ENCODE measurements at places on chromosomes 2 and 18.

GRCh38 chr2:36919041-36919837, 47.1 kb downstream of the STRN start:
- DNase-seq = no peak

GRCh38 chr2:205540036-205540435, 142.3 kb upstream of the NRP2 start:
- DNase-seq = no peak

GRCh38 chr2:27093430-27094352, 7.1 kb downstream of the KHK start:
- DNase-seq = no peak

- no peak for DNase-seq
Observed at GRCh38 chr2:187554011-187554703, at the start of gene TFPI. TFPI (minus strand) TSS chr2:187554435; CDS start chr2:187503768, 50,667 bp downstream.

GRCh38 chr2:200056105-200056504, 100.7 kb downstream of the MAIP1 start:
- DNase-seq = no peak

GRCh38 chr2:137770166-137770565, 194.1 kb upstream of the HNMT start:
- no peak for DNase-seq

DNA sequence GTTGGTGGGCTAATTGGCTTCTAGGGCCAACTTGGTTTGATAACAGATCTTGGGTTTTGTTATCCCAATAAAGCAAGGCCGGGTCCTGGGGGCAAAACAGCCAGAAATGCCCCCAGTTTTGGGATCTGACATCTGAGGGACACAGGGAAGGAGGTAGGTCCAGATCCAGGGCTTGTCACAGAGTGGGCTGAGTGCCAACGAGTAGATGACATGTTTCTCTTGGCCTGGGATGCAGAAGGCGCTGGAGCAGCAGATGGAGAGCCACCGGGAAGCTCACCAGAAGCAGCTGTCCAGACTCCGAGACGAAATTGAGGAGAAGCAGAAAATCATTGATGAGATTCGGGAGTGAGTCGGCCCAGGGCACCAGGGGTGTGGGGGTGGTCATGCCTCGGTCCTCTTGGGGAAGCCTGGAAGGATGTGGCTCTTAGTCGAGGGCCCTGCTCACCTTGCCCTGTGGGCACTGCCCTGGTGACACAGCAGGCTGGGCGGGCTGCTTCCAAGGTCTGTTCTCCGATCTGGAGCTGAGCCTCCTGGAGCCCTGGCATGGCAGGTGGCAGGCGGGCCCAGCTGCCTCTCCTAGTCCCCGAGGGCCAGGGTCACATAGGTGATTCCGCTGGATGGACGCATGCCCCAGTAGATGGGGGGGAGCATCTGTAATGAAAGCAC, 40.2 kb upstream of the LYPD6B start:
- DNase-seq = no peak

DNA sequence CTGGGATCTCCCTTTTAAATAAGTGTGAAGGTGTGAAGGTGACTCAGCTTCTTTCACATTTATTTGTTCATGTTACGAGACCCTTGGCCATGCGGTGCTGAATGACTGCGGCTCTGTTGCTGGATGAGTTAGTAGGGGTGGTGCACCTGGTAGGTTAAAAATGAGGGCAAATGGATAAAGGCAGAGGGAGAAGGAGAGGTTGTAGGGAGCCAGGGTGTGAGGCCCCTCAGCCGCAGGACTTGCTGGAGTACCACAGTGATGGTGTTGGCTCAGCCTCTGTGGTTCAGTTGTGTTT, 164.2 kb downstream of the NAPG start:
- DNase-seq = no peak

DNA sequence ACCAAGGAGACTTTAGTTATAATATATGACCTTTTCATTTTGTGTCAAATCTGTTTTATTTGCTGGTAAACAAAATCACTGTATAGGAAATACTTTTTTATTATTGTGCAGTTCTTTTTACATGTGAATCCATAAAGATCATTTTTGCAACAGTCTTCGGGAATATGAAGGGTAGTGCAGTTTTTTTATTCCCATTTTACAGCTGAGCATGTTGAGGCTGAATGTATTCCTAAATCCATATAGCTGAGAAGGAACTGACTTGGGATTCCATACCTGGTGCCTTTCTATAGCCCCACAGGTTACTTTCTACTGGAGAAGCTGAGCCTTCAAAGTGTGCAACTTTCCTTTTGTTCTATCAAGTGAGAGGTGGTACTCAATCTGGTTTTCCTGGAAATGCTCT, 29.6 kb downstream of the RHOB start:
- no peak for DNase-seq

DNA sequence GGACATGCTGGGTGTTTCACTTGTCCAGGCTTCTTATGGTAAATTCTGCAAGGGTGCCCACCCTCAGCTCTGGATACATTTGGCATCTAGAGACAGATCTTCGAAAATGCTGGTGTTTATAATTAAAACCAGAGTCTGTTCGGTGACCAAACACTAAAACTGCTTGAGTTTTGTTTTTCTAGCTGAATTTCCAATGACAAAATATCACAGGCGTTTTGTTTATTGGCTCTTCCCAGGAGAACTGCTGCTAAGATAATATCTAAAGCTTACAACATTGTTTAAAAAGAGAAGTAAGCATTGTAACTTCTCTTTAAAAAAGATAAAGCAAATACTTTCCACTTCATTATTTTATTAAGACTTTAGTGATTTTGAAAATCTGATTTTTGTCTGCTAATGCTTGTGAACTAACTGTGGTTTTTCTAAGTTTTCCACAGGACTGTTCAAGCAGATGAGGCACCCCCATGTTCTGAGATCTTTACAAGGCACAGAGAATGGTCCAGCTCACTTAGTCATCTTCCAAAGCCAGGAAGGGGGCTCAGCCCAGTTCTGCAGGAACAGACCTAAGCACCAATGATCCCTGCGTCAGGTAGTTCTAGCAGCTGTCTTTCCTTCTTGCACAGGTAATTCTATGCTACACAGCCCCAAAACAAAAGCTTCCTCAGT, 94.8 kb upstream of the LTBP1 start:
- no peak for DNase-seq

DNA sequence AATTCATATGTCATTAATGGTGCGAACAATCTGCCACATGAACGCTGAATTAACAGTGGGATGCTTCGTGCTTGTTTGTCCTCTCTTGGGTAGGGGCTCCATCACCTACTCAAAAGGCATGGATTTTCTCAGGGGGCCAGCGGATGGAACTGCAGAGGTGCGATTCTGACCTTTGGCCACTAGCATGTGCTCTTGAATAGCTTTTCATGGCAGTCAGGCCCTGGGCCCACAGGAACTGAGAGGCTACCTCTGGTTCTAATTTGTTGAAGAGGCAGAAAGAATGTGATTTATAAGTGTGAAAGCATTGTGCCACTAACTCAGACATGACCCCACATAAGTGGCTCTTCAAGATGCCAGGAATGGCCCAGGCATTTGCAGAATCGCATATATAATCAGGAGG, 283.2 kb downstream of the INSIG2 start:
- no peak for DNase-seq
